Activated CD4-positive, alpha-beta T cell treated with anti-CD3 and anti-CD28 coated beads for 36 hours (primary cell): ENCODE measurements at places on chromosomes 16 and 17.

- peak overlapping the region; percentile 93 for H3K27ac ChIP-seq
- peaks cover 46% of the 10 kb centered on the region for H3K4me1 ChIP-seq
- peaks cover 16% of the 10 kb centered on the region for H3K36me3 ChIP-seq
- peak overlapping the region; percentile 61 for H3K4me3 ChIP-seq
- no peaks in the 10 kb centered on the region for H3K27me3 ChIP-seq
Measured at GRCh38 chr16:67052399-67052798, 23.4 kb downstream of the CBFB start.

GRCh38 chr16:69169607-69170352 lies 17.2 kb upstream of the SNTB2 start:
- H3K27ac ChIP-seq: no peak overlapping the region
- H3K4me1 ChIP-seq: peaks cover 44% of the 10 kb centered on the region
- peaks cover 58% of the 10 kb centered on the region for H3K36me3 ChIP-seq
- no peaks in the 10 kb centered on the region for H3K27me3 ChIP-seq
- DNase-seq: no peak

DNA sequence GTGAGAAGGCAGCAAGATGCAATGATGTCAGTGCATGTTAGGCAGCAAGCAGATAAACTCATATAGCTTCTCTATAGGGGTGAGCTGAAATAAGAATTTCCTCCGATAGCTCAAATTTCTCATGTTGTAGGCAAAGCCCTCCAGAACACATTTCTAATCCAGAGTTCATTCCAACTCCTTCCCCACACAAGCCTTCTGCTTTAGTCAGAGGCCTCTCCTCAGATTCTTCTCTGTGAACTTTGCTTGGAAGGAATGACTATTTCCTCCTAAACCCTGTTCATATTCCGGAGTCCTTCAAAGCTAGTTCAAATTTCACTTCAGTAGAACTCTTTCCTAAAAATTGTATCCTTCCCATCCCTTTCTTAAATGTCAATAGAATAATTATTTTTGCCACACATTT lies 144.8 kb downstream of the KCNJ2 start:
- no peak overlapping the region for H3K27ac ChIP-seq
- no peaks in the 10 kb centered on the region for H3K36me3 ChIP-seq
- H3K4me1 ChIP-seq: no peaks in the 10 kb centered on the region
- no peaks in the 10 kb centered on the region for H3K27me3 ChIP-seq

GRCh38 chr17:29342158-29342765 lies 47.9 kb upstream of the TAOK1 start:
- no peak overlapping the region for H3K4me3 ChIP-seq
- no peak overlapping the region for H3K27ac ChIP-seq
- no peak for DNase-seq
- H3K27me3 ChIP-seq: peaks cover 3% of the 10 kb centered on the region

GRCh38 chr17:77456951-77457548 lies 316.3 kb downstream of the SEC14L1 start:
- peaks cover 75% of the 10 kb centered on the region for H3K36me3 ChIP-seq
- peaks cover 47% of the 10 kb centered on the region for H3K4me1 ChIP-seq
- H3K27me3 ChIP-seq: no peaks in the 10 kb centered on the region
- peak overlapping the region; percentile 98 for H3K27ac ChIP-seq

- peaks cover 35% of the 10 kb centered on the region for H3K4me1 ChIP-seq
- peak overlapping the region; percentile 77 for H3K4me3 ChIP-seq
Measured at GRCh38 chr17:80146121-80147034, 550 bp downstream of the EIF4A3 start.

GRCh38 chr17:17579691-17580090 lies 11.8 kb downstream of the PEMT start:
- no peaks in the 10 kb centered on the region for H3K27me3 ChIP-seq
- H3K36me3 ChIP-seq: no peaks in the 10 kb centered on the region
- no peak overlapping the region for H3K27ac ChIP-seq
- no peaks in the 10 kb centered on the region for H3K4me1 ChIP-seq
- no peak overlapping the region for H3K4me3 ChIP-seq

GRCh38 chr16:1993731-1994131 lies 4.0 kb downstream of the SYNGR3 start:
- peaks cover 12% of the 10 kb centered on the region for H3K27me3 ChIP-seq
- H3K4me3 ChIP-seq: no peak overlapping the region
- peak overlapping the region; percentile 42 for H3K27ac ChIP-seq
- H3K36me3 ChIP-seq: peaks cover 10% of the 10 kb centered on the region

DNA sequence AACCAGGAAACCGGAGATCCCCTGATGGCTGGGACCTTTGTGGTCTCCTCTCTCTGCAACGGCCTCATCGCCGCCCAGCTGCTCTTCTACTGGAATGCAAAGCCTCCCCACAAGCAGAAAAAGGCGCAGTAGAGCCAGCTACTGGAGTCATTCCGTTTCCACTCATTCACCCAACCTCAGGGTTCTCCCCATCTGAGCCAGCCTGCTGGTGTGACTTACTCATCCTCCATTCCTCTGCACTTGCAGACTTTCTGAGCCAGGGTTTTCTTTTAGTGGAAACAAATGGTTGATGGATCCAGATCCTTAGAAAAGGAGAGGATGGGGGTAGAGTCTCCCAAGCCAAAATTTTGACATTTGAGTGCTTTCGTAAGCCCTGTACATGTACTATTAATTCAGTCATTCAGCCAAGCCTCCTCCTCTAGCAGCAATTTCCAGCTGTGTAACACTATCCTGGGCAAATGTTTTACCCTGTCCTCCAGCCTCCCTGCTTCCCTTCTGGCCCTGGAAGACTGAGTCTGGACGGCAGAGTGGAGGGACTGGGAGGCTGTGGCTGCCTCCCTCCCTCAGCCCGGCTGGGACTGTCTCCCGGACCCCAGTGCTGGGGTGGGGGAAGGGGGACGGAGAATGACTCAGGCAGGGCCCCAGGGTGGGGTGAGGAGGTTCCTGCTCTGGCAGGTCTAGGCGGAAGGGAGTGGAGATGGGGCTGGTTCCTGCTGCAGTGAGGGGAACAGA lies 2.3 kb downstream of the SOX15 start:
- peaks cover 34% of the 10 kb centered on the region for H3K36me3 ChIP-seq
- no peak overlapping the region for H3K4me3 ChIP-seq
- H3K27ac ChIP-seq: no peak overlapping the region
- no peak for DNase-seq

GRCh38 chr16:64384636-64385035 lies 737.2 kb downstream of the CDH11 start:
- no peak overlapping the region for H3K27ac ChIP-seq
- H3K4me3 ChIP-seq: no peak overlapping the region
- no peak for DNase-seq
- no peaks in the 10 kb centered on the region for H3K27me3 ChIP-seq
- H3K4me1 ChIP-seq: no peaks in the 10 kb centered on the region
- no peaks in the 10 kb centered on the region for H3K36me3 ChIP-seq

GRCh38 chr17:68228817-68229570 lies 18.8 kb upstream of the AMZ2 start:
- peaks cover 31% of the 10 kb centered on the region for H3K4me1 ChIP-seq
- peak overlapping the region; percentile 77 for H3K27ac ChIP-seq
- peaks cover 2% of the 10 kb centered on the region for H3K36me3 ChIP-seq
- no peak for DNase-seq
- H3K4me3 ChIP-seq: no peak overlapping the region

GRCh38 chr16:9205661-9206060 lies 114.2 kb downstream of the HAPSTR1 start:
- H3K27me3 ChIP-seq: peaks cover 14% of the 10 kb centered on the region
- no peak for DNase-seq
- no peaks in the 10 kb centered on the region for H3K36me3 ChIP-seq

DNA sequence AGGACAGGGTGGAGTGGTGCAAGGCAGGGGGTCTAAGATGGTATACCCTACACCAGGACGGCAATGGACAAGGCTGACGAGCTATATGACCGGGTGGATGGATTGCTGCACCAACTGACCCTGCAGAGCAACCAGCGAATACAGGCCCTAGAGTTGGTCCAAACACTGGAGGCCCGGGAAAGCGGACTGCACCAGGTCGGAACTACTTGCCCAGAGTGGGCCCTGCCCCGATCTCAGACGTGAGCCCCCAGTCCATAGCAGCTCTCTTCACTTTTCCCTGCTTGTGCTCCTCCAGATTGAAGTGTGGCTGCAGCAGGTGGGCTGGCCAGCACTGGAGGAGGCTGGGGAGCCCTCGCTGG lies 3.1 kb downstream of the PLEKHG4 start:
- H3K4me3 ChIP-seq: no peak overlapping the region
- DNase-seq: no peak
- peaks cover 5% of the 10 kb centered on the region for H3K36me3 ChIP-seq
- H3K4me1 ChIP-seq: peaks cover 6% of the 10 kb centered on the region

GRCh38 chr17:63624531-63624880 lies 2.3 kb downstream of the MAP3K3 start:
- no peaks in the 10 kb centered on the region for H3K27me3 ChIP-seq
- peak overlapping the region; percentile 88 for H3K4me3 ChIP-seq
- no peak overlapping the region for H3K27ac ChIP-seq
- H3K4me1 ChIP-seq: peaks cover 40% of the 10 kb centered on the region
- DNase-seq: no peak
- no peaks in the 10 kb centered on the region for H3K36me3 ChIP-seq

- H3K27me3 ChIP-seq: peaks cover 2% of the 10 kb centered on the region
- peak; percentile 86 for DNase-seq
- H3K4me3 ChIP-seq: no peak overlapping the region
- H3K36me3 ChIP-seq: no peaks in the 10 kb centered on the region
- no peak overlapping the region for H3K27ac ChIP-seq
Measured at GRCh38 chr16:84277244-84277823, 17.3 kb upstream of the WFDC1 start.

- no peak overlapping the region for H3K4me3 ChIP-seq
- H3K27ac ChIP-seq: no peak overlapping the region
- DNase-seq: no peak
- no peaks in the 10 kb centered on the region for H3K27me3 ChIP-seq
Measured at GRCh38 chr17:57282296-57282695, 26.0 kb downstream of the MSI2 start.

DNA sequence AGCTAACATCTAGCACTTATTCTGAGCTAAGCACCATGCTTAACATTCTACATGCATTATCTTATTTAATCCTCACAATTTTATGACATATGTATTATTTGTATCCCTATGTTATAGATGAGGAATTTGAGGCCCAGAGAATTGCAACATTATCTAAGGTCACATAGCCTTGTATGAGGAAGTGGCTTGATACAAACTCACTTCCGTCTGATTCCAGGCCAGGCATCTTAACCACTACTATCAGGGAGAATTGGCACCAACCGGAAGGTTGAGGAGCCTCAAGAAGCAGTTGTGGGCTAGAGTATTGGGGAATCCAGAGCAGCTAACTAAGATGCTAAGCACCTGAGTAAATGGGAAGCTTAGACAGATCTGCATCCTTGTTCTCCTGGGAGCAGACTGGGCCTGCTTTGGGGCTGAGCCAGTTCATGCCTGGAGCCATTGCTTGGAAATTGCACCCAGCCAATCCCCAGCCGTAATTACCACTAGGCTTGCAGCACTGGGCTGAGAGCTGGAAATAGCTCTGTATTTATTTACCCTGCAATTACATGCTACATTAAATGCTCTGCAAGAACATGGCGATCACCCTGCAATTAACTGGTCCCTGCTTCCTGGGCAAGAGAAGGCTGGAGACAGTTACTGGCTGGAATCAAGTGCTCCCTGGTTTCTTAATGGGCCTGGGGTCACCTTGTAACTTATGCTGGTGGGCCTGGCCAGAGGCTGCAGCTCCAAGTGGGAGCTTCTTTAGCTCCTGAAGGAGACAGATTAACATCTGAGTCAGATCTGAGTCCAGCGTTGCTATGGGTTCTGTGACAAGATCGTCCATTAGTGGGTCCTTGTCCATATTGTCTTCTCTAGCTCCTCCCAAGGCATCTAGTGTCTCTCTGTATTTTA lies 273.1 kb upstream of the CCL2 start:
- no peaks in the 10 kb centered on the region for H3K4me1 ChIP-seq
- DNase-seq: no peak
- no peak overlapping the region for H3K27ac ChIP-seq
- no peaks in the 10 kb centered on the region for H3K27me3 ChIP-seq
- no peak overlapping the region for H3K4me3 ChIP-seq

GRCh38 chr17:81334391-81334901 lies 39.3 kb upstream of the SLC38A10 start:
- H3K27ac ChIP-seq: no peak overlapping the region
- H3K36me3 ChIP-seq: no peaks in the 10 kb centered on the region
- DNase-seq: no peak
- H3K27me3 ChIP-seq: peaks cover 14% of the 10 kb centered on the region
- no peaks in the 10 kb centered on the region for H3K4me1 ChIP-seq

DNA sequence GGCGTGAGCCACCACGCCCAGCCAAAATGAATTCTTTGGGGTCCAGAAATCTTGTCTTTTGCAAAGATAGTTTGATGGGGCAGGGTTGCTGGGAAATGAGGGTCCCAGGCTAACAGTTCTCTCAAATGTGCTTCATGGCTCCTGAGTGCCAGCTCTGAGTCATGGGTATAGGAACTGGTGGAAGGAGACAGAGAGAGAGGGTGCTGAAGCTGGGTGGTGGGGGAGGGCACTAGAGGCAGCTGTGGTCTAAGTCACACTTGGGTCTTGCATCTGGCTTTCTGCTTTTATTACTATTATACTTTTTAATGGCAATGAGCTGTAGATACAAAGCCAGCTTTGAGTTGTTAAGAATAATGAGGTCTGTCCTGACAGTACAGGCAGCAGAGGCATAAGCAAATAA lies 54.6 kb downstream of the PRKCA start:
- H3K27me3 ChIP-seq: no peaks in the 10 kb centered on the region
- H3K4me1 ChIP-seq: peaks cover 76% of the 10 kb centered on the region
- H3K27ac ChIP-seq: no peak overlapping the region
- H3K36me3 ChIP-seq: peaks cover 21% of the 10 kb centered on the region
- H3K4me3 ChIP-seq: no peak overlapping the region

DNA sequence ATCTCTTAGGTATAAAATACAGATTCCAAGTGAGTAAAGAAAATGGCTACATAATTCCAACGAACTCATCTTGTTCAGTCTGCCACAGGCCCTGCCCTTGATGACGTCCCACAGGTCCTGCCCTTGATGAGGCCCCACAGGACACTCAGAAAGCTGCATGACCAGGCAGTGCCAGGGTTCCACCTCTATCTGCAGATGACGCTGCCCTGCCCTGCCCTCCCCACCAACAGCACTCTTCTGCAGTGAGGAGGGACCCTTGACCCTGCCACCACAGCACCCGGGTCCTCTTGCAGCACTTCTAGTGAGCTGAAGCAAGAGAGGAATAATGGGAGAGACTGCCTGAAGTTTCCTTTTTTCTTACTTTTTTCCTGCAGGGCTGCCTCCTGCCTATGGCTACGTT lies 118.4 kb downstream of the VPS53 start:
- no peak overlapping the region for H3K4me3 ChIP-seq
- no peaks in the 10 kb centered on the region for H3K27me3 ChIP-seq
- no peak for DNase-seq

GRCh38 chr17:39643271-39643670 lies 6.3 kb downstream of the STARD3 start:
- no peak for DNase-seq
- no peak overlapping the region for H3K4me3 ChIP-seq
- peak overlapping the region; percentile 4 for H3K27ac ChIP-seq
- no peaks in the 10 kb centered on the region for H3K27me3 ChIP-seq
